ENCODE measurements at places on chromosomes 5 and 9. TPM values are rescaled to one million over a fixed set of nuclear protein-coding genes. Genes with fewer than 3 reads are reported as not detected.

CARD6 gene
- 19.5 TPM for total RNA-seq

LCN15 gene
- total RNA-seq, result 0.32 TPM

GRIN3A gene
- total RNA-seq, result 0.06 TPM

LHX6 gene
- 20.9 TPM for total RNA-seq

ROR2 gene
- total RNA-seq, result 9.5 TPM

POMT1 gene
- total RNA-seq, result 17.3 TPM

DND1 gene
- total RNA-seq, result 1.00 TPM

ABCA1 gene
- 162 TPM for total RNA-seq

C5orf34 gene
- total RNA-seq, result 1.2 TPM

DNA sequence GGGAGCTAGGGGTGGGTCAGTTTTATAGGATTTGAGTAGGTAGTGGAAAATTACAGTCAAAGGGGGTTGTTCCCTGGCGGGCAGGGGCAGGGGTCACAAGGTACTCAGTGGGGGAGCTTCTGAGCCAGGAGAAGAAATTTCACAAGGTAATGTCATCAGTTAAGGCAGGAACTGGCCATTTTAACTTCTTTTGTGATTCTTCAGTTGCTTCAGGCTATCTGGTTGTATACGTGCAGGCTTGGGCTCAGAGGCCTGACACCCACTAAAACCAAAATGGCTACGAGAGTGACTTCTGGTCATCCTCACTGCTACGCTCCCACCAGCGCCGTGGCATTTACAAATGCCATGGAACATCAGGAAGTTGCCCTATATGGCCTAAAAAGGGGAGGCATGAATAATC lies 20.7 kb upstream of the NXNL2 start:
- no peak for DNase-seq

DNA sequence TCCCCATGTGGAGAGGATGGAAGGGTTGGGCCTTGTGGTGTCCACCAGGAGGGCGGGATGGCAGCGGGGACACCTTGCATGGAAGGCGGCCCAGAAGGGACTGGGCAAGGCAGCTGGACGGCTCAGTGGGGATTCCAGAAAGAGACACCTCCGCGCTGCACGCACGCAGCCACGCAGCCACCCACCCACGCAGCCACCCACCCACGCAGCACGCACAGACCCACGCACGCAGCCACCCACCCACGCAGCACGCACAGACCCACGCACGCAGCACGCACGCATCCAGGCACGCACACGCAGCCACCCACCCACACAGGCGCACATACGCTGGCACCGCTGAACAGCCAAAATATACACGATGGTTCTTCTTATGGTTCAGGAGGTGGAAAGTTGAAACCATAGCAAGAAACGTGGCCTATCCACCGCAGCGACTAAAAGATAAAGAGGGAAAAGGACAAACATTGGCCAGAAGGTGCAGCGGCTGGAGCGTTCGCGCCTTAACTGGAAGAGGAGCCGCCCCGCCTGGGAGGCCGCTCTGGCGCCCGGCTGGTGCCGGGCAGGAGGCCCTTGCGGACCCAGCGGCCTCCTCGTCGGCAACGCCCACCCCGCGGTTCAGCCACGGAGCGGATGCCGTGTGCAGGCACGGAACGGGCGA lies 22.2 kb upstream of the EXOC3 start:
- DNase-seq, result peak; percentile 89

GRCh38 chr5:43635374-43635773 lies 32.4 kb downstream of the NNT start:
- no peak for DNase-seq

- DNase-seq, result no peak
Observed at GRCh38 chr5:178642351-178642909, 15.6 kb upstream of the CLK4 start.

DNA sequence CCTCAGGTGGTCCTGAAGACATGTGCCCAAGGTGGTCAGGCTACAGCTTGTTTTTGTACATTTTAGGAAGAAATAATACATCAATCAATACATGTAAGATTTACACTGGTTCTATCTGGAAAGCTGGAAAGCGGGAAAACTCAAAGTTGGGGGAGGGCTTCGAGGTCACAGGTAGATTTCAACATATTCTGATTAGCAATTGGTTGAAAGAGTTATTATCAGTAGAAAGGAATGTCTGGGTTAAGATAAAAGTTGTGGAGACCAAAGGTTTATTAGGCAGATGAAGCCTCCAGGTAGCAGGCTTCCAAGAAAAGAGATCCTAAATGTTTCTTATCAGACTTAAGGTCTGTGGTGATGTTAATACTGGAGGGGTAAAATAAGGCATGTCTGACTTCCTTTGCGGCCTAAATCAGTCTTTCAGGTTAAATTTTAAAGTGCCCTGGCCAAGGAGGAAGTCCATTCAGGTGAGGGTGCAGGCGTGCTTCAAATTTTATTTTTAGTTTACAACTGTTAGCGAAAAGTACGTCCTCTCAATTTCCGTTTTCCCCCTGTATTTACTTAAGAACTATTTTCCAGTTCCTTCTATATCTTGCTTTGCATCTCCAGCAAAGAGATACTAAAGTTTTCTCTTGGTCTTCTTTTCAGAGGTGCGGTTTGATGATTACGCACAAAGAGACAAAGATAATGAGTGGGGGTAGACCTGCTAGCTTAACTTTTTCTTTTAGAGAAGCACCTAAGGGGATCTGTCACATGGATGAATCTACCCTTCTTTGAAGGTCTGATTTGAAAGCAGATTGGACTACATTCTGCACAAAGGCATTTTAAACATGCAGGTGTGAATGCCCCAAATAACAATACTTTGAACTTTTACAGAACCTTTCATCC lies 578.6 kb downstream of the RAB3C start:
- no peak for DNase-seq

DNA sequence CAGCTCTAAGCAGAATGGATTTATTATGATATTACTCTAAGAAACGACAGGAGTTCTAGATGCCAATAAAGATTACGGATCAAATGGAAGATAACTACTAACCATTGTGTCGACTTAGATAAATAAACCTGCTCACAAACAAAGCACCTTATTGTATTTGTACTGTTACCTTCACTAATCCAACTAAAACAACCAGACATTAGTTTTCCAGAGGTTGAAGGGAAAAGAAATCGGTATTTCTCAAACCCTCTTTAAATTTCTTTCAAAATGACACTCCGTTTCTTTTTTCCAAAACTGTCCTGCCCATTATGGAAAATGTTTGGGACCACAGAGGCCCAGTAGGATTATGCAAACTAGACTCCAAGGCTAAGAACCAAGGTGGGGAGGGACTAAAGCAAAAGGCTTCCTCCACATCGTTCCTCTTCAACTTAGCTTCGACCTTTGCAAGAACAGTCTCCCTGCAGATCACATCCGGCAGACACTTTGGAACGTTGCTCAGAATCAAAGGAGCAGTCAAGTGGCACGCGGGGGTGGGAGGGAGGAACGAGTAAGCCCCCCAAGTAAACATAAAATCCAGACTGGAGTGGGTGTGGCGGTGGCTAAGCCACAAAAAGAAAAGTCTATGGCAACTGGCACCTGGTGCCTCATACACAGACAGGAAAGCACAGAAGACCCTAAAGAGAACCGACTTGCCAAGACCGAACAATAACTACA lies 2.7 kb downstream of the MLLT3 start:
- no peak for DNase-seq

DNA sequence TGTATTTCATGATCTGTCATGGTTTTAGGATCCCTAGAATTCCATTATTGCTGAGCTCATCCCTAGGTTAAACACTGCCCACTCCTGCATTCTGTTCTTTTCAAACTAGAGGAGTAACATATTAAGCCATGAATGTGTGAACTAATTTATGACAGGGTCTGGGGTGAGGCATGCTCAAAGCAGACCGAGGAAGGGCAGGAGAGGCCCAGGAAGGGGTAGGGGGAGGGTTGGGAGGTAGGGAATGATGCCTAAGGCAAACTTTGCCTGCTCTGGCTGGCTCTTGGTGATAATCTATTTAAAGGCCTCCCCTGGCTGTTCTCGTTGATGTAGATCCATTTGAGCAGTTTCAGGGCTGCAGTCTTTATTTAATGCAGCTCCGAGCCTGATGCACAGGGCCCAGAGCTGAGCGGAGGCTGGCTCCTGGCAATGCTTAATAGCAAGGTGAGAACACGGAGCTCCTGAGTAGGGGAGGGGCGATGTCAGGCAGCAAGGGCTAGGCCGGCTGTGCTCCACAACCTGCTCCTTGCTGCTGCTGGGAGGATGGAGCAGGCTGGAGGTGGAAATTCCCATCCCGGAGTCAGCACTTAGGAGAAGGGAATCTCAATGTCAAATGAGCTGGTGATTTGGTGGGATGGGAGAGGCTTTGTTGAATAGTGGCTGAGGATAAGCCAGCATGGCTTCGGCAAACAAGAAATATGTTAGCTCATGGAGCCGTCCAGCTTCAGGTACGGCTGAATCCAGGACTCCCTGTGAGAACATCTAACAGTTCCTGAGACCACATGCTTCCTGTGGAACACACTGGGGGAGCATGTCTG lies 73.2 kb upstream of the UNC5A start:
- DNase-seq, result peak; percentile 55

DNA sequence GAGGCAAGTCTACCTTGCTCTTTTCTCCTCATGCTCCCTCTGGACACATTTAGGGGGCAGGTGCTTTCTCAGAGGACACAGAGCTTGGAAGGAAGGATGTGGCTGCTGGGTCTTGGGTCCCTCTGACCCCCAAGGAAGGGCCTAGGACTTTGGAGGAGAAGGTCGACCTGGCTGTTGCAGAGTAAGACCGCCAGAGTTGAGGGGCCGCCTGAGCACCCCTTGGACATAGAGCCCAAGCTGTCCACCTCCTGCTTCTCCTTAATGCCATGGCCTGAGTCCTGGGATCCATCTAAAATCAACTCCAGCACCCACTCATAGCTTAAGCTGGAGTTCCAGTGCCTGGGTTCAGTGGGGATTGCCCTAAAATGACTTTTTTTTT lies 20.6 kb downstream of the LAMC3 start:
- no peak for DNase-seq

- no peak for DNase-seq
Observed at GRCh38 chr5:96595300-96596090, 66.7 kb upstream of the CAST start.

- DNase-seq, result no peak
Observed at GRCh38 chr9:110815361-110815760, 146.8 kb downstream of the MUSK start.

GRCh38 chr9:71916834-71917534 lies 5.5 kb downstream of the C9orf85 start:
- DNase-seq, result no peak

GRCh38 chr5:153151558-153151957 lies 338.9 kb upstream of the GRIA1 start:
- DNase-seq, result no peak

- DNase-seq, result no peak
Observed at GRCh38 chr5:177468685-177469628, 4.5 kb downstream of the DBN1 start.

DNA sequence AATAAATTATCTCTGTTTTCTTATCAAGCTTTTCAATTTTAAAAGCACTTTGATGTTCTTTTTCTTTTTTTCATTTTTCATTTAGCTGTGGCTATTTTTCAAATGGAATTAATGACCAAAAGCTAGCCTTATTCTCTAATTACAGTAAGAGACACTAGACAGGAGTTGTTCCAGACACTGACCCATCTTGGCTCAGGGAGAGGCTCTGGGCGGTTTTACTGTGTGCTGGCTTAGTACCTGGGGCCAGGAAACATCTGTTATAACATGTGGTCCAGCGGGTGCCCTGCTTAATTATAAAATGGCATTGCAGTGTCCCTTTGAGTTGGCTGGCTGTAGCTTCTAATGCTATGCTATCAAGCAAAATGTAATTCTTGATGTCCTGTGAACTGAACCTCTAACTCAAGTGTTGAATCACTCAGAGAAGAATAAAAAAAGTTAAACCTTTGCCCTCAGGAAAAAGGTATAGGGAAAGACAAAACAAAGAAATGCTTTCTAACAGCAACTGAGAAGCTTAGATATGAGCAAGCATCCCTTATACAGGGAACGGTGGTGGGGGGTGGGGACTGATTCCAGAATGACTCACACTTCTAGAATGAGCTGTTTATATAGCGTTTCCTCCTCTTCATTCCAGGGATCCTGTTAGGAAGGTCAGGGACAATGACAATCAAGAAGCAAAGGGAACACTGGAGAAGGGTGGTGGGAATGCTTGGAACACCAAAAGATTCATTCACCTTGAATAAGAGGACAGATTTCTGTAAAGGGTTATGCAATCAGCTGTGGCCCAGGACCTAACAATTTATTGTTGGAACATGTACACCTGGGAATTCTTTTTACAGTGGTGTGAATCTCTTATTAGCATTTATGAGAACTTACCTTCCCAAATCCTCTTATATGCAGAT lies 58.7 kb upstream of the NFIB start:
- DNase-seq, result no peak

DNA sequence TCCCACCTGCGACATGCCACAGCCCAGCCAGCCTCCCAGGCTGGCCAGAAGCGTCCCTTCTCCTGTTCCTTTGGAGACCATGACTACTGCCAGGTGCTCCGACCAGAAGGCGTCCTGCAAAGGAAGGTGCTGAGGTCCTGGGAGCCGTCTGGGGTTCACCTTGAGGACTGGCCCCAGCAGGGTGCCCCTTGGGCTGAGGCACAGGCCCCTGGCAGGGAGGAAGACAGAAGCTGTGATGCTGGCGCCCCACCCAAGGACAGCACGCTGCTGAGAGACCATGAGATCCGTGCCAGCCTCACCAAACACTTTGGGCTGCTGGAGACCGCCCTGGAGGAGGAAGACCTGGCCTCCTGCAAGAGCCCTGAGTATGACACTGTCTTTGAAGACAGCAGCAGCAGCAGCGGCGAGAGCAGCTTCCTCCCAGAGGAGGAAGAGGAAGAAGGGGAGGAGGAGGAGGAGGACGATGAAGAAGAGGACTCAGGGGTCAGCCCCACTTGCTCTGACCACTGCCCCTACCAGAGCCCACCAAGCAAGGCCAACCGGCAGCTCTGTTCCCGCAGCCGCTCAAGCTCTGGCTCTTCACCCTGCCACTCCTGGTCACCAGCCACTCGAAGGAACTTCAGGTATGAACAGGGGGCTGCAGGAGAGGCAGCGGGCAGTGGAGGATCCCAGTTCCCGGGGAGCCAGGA lies 106.5 kb downstream of the PPARGC1B start:
- no peak for DNase-seq

DNA sequence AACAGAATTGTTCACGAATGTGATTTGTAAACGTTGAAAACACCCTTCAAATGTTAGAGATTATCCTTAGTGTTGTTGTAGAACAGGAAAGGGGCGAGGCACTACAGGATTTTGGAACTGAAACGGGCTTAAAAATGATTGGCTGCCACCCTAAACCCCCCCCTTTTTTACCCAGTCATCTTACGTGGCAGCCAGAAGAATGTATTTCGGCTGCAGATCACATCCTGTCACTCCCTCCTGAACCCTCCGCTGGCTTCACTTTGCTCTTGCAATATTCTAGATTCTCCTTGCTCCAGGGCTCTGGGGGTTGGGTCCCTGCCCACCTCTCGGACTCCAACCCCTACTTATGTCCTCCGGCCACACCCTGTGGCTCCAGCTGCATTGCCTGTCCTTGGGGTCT lies 13.9 kb upstream of the UNC5A start:
- DNase-seq, result no peak

DNA sequence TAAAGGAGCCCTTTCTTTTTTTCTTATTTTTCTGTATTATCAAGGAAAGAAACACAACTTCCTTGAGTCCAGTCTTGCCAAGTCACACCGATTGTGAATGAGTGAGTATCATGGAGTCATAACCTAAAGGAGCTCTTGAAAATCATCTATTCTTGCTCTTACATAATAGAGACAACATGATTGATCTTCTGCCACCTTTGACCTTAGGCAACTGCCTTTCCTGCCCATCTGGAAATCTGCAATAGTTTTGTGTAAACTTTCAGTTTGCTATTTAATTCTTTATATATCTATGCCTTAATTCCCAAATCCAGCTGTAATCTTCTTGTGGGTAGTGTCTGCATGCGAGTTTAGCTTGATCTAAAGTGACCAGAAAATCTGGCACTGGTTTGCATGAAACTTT lies 149.9 kb upstream of the FST start:
- no peak for DNase-seq

GRCh38 chr9:36530224-36530623 lies 42.5 kb upstream of the MELK start:
- no peak for DNase-seq

All from mesenteric fat pad (tissue), 1 donor.